ENCODE measurements at places on chromosomes 6 and 20.

- DNase-seq: no peak
Measured at GRCh38 chr20:35248641-35249475, 22.4 kb downstream of the MMP24 start.

- no peak for DNase-seq
Measured at GRCh38 chr6:25635886-25636317, 16.1 kb upstream of the SCGN start.

DNA sequence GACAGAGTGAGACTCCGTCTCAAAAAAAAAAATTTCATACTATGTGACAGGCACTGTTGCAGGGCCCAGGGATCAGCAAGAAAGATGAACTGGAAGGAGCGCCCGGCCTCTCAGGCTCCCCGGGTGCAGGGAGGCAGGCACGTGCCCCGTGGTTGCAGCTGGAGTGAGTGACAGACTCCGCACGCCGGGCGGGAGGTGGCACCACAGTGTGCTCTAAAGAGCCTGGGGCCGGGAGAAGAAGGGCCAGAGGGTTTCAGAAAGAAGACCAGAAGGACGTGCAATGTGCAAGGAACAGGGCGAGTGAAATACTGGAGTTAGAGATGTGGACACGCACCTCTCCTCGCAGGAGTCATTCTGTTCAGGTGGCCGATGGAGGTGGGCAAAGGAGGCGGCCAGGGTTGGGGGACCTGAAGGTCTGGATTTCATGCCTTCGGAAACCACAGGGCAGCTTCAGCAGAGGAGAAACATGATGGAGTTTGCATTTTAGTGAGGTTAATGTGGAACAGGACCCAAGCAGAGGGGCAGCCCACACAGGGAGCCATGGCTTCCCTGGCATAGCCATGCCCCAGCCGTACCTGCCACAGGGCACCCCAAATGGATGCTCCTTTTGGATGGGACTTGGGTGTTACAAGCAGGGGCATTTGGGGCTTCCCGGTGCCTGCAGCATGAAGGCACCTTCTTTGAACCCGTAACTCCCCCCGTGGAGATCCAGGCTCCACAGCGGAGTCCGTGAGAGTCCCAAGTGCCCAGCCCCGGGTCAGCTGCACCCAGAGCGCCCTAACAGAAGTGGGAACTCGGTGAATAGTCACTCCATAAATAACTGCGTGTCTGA, 226.2 kb downstream of the ERMARD start:
- DNase-seq: no peak

GRCh38 chr6:93749191-93749590, 329.8 kb upstream of the EPHA7 start:
- DNase-seq: no peak

GRCh38 chr20:43831481-43832065, 83.1 kb upstream of the TOX2 start:
- no peak for DNase-seq

GRCh38 chr6:41286544-41287346, at the start of gene TREM1:
TREM1 (minus strand) TSS chr6:41286682; CDS start chr6:41286655, 27 bp downstream.
- no peak for DNase-seq

- DNase-seq: no peak
Measured at GRCh38 chr20:63394069-63394919, 33.1 kb upstream of the CHRNA4 start.

GRCh38 chr20:62303340-62304226, 786 bp downstream of the ADRM1 start:
- DNase-seq: peak; percentile 26

- DNase-seq: no peak
Measured at GRCh38 chr6:15744818-15745402, 82.1 kb upstream of the DTNBP1 start.

- DNase-seq: no peak
Measured at GRCh38 chr20:37303637-37304036, 14.2 kb downstream of the MANBAL start.

DNA sequence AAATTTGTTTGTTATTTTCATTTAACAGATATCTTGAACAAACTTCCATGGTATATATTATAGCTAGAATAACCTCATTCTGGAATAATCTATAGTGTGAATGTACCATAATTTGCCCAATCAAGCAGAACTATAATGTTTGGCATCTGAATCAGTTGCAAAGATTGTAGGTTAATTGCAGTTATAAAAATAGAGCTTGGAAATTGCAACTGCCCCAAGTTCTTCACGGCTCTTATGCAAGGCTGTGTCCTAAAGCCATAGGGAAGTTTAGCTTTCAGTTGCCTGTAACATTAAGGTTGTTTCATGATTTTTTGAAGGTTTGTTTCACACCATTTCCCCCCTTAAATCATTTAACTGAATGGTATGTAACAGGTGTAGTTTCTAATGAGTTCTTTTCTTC, 19.4 kb downstream of the NQO2 start:
- DNase-seq: no peak

DNA sequence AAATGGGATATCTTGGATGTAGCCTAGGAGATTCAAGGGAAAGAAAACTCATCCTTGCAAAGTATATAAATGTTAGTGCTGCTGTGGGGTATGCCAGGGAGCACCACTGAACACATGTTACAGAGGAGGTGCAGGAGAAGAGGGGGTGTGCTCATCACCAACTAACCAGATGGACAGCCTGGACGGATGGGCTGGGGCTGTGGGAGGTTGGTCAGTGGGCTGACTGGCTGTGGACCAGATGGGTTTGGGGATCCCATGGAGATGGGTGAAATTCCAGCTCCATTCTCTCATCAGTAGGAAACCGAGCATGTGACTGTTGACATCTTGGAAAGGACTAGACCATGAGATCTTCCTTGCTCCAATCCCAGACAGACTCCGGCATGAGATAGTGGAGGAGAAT, 201.0 kb downstream of the LRFN2 start:
- no peak for DNase-seq

DNA sequence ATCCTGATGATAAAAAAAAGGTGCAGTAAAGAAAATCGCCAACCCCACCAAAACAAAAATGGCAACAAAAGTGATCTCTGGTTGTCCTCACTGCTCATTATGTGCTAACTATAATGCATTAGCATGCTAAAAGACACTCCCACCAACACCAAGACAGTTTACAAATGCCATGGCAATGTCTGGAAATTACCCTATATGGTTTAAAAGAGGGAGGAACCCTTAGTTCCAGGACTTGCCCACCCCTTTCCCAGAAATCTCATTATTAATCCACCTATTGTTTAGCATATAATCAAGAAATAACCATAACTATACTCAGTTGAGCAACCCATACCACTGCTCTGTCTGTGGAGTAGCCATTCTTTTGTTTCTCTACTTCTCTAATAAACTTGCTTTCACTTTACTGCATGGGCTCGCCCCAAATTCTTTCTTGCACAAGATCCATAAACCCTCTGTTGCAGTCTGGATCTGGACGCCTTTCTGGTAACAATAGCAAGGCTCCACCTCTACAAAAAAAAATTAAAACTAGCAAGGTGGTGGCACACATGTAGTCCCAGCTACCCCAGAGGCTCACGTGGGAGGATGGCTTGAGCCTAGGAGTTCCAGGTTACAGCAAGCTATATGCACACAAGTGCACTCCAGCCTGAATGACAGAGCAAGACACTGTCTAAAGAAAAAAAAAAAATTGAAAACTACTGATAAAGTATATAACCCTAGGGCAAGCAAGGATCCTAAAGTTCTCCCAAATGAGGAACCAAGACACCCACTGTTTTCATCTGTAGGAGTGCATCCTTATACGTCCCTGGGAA, 278.8 kb upstream of the JARID2 start:
- no peak for DNase-seq

GRCh38 chr20:34570859-34571306, 12.4 kb downstream of the MAP1LC3A start:
- DNase-seq: no peak

- DNase-seq: no peak
Measured at GRCh38 chr6:138293428-138294395, 75.4 kb upstream of the PBOV1 start.

DNA sequence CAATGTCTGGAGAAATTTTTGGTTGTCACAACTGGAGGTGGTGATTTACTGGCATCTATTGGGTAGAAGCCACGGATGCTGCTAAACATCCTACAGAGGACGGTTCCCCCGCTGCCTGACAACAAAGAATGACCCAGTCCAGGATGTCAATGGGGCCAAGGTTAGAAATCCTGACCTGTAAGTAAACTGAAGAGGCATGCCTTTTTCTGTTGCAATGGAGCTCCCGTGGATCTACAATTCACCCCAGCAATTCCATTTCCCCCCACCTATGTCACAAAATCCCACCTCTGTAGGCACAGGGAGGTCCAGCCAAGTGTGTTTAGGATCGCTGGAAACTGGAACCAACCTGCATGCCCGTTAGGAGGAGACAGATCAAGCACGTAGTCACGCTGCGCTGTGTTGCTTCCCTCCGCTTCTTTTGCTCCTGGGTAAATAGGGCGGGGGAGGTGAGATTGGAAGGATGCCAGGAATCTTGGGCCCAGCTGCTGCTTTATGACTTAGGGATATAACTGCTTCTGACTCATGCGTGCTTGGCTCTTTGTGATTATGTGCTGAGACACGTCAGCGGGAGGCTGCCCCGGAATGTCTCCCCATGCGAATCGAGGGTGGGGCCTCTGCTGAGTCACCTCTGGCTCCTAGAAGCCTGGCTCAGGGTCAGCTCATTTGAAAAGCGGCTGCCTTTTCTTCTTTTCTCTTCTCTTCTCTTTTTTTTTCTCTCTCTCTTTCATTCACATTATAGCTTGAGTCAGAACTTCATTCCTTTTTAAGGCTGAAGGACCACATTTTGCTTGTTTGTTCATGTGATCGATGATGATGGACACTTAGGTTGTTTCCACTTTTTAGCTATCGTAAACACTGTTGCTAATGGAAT, 12.4 kb upstream of the PEDS1 start:
- DNase-seq: peak; percentile 28

DNA sequence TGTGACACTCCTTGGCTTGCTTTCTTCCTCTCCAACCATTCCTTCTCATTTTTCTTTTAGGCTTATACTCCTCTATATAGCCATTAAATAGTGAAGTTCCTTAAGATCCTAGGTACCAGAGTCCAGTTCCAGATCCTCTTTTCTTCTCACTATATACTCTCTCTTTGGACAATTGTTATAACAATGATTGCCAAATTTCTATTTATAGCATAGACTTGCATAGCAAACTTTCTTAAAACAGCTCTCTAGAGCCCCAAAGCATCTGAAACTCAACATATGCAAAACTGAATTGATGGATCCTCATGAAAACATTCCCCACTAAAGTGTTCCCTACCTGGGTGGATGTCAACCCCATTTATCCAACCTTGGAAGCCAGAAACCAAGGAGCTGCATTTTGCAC, 13.4 kb downstream of the PHIP start:
- DNase-seq: no peak

- DNase-seq: no peak
Measured at GRCh38 chr20:44720621-44720996, 5.4 kb downstream of the CCN5 start.

GRCh38 chr20:53647286-53647821, 53.7 kb upstream of the ZNF217 start:
- no peak for DNase-seq

- DNase-seq: no peak
Measured at GRCh38 chr6:137843211-137843610, 23.8 kb upstream of the TNFAIP3 start.

DNA sequence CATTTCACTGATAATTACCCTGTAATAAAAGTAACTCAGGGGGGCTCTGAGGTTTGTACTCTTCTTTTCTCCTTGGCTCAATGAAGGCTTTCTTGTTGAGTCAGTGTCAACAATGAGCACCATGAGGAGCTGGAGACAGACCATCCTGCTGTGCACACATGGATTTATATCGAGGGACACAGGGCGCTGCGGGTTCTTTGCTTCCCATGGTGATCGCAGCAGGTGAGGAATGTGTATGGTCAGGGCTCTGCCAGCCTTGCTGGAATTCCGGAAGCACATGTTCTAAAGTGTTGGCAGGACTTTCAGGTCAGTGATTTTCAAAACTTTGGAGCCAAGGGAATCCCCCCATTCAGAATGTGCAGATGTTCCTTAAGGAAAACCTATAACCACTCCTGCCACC, 27.1 kb downstream of the SMOC2 start:
- no peak for DNase-seq

DNA sequence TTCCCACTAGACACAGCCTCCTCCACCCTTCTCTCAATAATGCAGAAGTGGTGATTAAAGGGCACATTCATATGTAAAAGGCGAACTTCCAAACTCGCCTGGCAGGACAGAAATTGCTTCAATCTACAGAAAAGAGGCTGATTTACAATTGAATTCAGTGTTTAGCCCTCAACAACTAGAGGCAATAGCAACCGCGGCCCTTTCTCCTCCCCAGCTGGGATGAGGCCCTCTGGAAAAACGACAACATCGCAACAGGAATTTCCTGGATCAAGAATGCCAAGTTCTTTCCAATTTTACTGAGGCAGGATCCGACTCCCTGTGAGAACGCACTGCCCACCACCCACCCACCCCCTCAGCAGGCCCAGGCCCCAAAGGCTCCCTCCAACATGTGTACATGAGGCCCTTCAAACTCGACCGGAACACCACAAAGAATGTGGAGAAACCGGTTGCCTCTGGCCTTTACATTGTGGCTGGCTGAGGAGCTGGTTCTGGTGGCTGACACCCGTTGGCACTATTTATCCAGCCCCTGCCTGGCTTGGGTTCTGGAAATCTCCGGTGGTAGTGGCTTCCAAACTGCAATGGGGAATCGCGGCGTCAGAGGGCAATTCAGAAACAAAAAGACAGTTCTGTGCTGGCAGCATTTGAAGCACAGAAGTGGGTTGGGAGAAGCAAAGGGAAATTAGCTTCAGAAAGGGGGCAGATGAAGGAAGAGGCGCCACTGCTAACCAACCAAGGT, 36.8 kb downstream of the ZMYND8 start:
- DNase-seq: no peak

DNA sequence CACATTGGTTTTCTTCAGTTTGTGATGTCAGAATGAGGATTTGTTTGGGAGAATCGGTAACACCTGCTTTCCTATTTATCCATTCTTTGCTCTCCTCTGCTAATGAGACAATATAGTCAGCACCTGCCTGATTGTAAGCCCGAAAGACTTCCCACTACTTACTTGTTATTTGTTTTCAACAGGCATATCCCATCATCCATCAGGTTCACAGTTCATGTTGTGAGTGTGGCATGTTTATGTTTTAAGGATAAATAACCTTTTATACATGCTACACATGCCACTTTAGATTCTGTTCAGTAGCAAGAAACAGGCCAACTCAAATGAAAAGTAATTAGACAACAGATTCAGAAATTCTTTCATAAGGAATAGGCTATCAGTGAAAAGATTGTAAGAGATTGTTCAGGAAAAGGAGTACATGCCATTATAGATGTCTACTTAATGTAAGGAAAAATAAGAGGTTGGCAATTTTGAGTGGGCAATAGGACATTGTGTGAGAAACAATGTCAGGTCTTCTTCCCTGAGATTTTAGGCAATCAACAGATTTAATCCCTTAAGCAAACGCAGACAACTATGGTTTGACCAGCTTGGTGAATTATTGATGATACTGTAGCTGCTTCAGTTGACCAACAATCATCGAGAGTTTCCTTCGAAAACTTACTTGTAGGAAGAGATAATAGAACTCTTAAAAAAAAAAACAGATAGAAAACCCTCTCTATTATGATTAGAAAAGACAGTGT, 7.9 kb upstream of the GPRC6A start:
- no peak for DNase-seq

- peak; percentile 73 for DNase-seq
Measured at GRCh38 chr6:53651764-53652401, 13.7 kb downstream of the KLHL31 start.

Data from MM.1S (cell line).